ENCODE measurements at places on chromosomes 7 and 10.

GRCh38 chr7:134632937-134633540 is 13.6 kb upstream of the BPGM start:
- peak; percentile 30 for DNase-seq

GRCh38 chr7:91537260-91538152 is 273.3 kb downstream of the FZD1 start:
- DNase-seq = no peak

DNA sequence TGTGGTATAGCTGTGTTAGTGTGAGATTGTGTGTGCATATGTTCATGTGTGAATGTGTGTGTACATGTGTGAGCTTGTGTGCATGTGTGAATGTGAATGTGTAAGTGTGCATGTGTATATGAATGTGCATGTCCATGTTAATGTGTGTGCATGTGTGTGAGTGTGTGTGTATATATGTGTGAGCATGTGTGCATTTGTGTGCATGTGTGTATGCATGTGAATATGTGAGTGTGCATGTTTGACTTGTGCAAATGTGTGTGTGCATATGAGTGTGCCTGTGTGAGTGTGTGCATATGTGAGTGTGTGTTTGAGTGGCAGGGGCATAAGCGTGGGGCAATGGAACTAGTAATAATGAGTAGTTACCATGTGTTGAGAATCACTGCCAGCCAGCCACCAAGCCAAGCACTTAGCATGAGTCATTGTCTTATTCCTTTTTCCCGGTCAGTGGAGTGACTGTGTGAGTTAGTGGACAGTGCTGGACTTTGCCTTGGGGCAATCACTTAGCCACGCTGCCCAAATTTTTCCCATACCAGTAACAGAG is 46.3 kb upstream of the SHH start:
- no peak for DNase-seq

- no peak for DNase-seq
Observed at GRCh38 chr7:26372704-26373103, 81.0 kb downstream of the SNX10 start.

DNA sequence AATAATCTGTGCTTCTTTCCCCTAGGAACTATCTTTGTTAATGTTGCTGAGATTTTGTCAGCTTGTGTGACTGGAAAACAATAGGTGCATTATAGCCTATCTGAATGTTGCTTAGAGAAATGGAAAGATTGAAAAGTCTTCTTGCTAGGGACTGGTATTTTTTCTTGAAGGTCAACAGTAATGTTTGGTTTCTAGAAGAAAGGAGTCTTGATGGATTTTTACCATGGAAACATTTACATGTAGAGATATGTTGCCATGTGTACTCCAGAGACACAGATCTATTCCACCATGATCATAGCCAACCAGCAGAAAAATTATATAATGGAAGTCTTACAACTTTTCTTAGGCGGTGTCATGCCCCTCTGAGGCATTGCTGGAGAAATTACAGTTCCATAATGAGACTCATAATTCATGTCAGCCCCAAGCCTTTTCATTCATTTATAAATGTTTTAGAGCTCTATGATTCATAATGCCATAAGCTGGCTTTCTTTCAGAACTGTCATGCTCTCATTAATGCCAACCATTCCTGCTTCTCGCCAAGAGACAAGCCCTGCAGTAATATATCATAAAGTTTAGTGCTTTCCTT is 175.1 kb upstream of the PTPRZ1 start:
- no peak for DNase-seq

DNA sequence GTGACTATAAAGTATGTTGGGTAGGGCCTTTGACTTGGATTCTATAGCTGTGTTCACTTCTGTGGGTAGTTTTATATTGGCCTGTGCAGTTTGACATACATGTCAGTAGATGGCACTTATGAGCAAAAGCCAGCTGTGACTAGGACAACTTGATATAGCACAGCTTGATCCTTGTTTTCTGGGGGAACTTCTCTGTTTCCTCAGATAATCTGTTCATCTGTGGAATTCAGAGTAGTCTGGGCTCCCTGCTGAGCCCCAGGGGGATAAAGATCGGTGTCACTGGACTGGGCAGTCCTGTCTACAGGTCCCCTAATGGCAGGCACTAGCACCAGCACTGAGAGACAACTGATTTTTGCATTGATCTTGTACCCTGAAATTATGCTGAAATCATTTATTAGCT is 25.4 kb downstream of the CYP2C9 start:
- DNase-seq = peak; percentile 68

- DNase-seq = no peak
Observed at GRCh38 chr10:65555192-65555591, 1370.6 kb upstream of the LRRTM3 start.

- no peak for DNase-seq
Observed at GRCh38 chr10:104483582-104483981, 129.9 kb downstream of the CFAP58 start.

GRCh38 chr7:29878081-29878688 is 71.9 kb downstream of the WIPF3 start:
- DNase-seq = no peak

GRCh38 chr10:5844345-5845055 is 31.3 kb upstream of the GDI2 start:
- DNase-seq = no peak

- DNase-seq = no peak
Observed at GRCh38 chr7:131444683-131445082, 111.7 kb downstream of the PODXL start.

Measured in neuronal stem cell (in vitro differentiated cells).